ENCODE measurements at places on chromosomes 5 and 9. TPM values are rescaled to one million over a fixed set of nuclear protein-coding genes. Genes with fewer than 3 reads are reported as not detected.

DNA sequence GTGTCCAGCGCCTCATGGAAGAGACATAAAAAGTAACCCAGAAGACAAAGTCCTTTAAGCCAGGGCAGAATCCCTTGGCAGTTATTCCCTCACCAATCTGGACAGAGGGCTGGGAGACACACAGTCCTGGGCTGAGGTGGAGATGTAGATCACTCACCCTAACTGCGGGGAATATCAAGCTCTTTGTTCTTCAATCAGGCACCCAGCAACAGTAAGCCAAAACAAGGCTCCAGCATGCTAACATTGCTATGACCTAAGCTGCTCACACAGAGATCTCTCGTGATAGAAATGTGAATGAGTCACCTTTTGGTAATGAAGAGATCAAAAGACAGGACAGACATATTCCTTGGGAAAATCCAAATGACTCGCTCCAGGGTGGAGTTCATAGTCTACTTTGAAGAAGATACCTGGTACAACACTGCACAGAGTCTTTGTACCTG, 101.3 kb downstream of the FBN2 start:
- no peaks in the 10 kb centered on the region for H3K27me3 ChIP-seq
- H3K36me3 ChIP-seq: no peaks in the 10 kb centered on the region
- H3K4me3 ChIP-seq: no peak overlapping the region
- no peak for DNase-seq

- H3K27me3 ChIP-seq: no peaks in the 10 kb centered on the region
- peaks cover 20% of the 10 kb centered on the region for H3K4me1 ChIP-seq
- DNase-seq: no peak
- H3K36me3 ChIP-seq: no peaks in the 10 kb centered on the region
- no peak overlapping the region for H3K4me3 ChIP-seq
- no peak overlapping the region for H3K27ac ChIP-seq
Measured at GRCh38 chr9:571066-571465, 270.4 kb upstream of the DMRT1 start.

DNA sequence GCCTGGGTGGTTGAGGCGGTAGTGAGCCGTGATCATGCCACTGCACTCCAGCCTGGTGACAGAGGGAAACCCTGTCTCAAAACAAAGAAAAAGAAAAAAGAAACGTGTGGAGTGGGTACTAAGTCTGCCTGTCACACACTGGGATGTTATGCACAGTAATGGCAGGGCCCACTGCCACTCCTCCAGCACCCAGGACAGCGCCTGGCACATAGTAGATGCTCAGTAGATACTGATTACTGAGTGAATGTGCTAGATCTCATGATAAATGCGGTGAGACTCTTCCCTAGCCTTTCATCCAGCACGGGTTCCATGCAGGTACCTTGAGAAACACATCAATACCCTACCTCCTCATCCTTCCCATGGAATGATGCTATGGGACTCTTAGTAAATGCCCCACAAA, 87.4 kb upstream of the HSPA9 start:
- no peak overlapping the region for H3K27ac ChIP-seq
- no peak overlapping the region for H3K4me3 ChIP-seq
- DNase-seq: no peak
- no peaks in the 10 kb centered on the region for H3K36me3 ChIP-seq
- peaks cover 28% of the 10 kb centered on the region for H3K4me1 ChIP-seq

C9 gene
- not detected for total RNA-seq

WDR31 gene
- 3.8 TPM for total RNA-seq
